ENCODE measurements at places on chromosomes 7 and 10. TPM values are rescaled to one million over a fixed set of nuclear protein-coding genes. Genes with fewer than 3 reads are reported as not detected.

DNA sequence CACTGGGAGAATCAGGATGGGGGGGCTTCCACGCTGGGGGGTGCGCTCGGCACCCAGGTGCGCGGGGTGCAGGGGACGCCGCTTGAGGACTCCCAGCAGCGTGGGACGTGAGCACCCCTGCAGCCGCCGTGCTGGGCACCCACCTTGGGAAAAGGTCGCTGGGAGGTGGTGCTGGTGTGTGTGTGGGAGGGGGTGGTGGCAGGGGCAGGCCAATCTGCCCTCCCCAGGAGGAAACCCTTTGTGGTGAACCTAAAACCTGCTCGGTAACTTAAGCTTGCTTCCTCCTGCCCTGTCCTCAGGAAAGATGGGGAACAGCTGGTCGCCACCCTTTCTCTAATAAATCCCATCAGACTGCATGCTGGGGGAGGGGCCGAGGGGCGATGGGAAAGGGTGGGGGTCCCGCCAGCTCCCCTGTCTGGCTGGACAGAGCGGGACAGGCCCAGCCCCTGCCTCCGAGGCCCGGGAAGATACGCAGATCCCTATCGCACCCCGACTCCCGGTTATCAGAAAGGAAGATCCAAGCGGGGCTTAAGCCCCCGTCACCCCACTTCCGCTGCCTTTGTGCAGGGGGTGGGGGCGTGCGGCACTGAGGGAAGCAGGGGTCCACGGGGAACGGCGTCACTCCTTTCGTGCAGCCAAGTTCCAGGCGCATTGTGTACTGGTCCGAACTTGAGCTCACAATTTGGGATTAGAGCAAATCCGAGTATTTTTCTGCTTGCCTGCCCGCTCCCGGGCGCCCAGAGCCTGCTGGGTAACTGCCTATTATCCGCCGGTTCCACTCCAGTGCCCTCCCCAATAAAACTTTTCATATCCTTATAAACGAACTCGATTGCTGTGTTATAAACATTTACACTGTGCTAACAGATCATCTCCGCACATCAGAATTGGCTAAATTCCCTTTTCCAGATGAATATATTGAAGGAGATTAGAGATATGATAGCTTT, 64.6 kb downstream of the UNCX start:
- no peak for DNase-seq

- DNase-seq: no peak
These were observed 12.0 kb downstream of the PPP1R17 start for GRCh38 chr7:31699050-31699449.

- no peak for DNase-seq
These were observed 64.5 kb upstream of the C10orf90 start for GRCh38 chr10:126734967-126735366.

GRCh38 chr7:106737202-106737562, 76.2 kb upstream of the CCDC71L start:
- DNase-seq: peak; percentile 72

DNA sequence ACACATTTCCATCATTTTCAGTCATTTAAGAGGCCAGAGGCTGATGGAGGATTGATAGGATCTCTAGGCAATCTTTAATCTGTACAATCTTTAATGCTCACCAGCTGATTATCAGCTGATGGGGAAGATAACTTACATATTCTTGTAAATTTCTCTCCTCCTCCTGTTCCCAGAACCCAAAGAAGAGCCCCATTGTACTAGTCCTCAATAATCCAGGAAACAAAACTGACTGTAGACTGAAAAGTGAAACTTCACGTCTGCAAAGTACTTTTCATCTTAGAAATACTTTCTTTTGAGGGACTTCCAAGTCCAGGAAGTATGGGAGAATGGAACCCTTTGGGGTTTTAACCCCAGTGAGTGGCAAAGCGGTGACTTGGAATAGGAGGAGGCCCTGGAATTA, 283.3 kb downstream of the FRMD4A start:
- no peak for DNase-seq

GRCh38 chr10:117130346-117130745, 7.7 kb downstream of the VAX1 start:
- DNase-seq: no peak

Gene SORCS3
- not detected for total RNA-seq

- no peak for DNase-seq
These were observed 94.6 kb downstream of the DNAJB6 start for GRCh38 chr7:157431173-157431950.

DNA sequence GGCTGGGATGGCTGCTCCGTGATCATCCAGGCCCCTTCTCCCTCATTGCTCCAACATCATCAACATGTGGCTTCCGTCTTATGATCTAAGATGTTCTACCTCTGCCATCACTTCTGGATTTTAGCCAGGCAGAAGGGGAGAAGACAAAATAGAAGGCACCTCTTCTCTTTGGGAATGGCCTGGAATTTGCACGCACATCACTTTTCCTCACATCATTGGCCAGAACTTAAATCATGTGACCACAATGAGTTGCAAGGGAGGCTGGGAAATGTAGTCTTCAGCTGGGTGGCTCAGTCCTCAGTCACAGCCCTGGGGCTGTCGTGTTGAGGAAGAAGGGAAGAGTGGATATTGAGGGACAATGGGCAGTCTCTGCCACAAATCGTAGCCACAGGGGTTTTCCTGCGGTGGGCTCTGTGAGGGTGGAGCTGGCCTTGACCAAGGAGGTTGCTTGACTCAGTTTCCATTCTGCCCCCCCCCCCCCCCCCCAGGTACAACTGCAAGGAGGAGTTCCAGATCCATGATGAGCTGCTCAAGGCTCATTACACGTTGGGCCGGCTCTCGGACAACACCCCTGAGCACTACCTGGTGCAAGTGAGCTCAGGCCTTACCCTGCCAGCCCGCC, 50.3 kb downstream of the PALD1 start:
- peak; percentile 52 for DNase-seq

DNA sequence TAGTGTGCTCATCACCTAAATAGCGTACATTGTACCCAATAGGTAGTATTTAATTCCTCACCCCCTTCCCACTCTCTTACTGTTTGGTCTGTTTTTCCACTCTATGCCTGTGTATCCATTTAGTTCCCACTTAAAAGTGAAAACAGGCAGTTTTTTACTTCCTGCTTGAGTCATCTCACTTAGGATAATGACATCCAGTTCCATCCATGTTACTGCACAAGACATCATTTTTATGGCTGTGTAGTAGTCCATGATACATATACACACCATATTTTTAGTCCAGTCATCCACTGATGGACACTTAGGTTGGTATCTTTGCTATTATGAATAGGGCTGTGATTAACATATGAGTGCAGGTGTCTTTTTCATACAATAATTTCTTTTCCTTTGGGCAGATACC, 10.1 kb downstream of the STK17A start:
- no peak for DNase-seq

GRCh38 chr10:111879969-111880368, 303.6 kb downstream of the GPAM start:
- DNase-seq: no peak

DNA sequence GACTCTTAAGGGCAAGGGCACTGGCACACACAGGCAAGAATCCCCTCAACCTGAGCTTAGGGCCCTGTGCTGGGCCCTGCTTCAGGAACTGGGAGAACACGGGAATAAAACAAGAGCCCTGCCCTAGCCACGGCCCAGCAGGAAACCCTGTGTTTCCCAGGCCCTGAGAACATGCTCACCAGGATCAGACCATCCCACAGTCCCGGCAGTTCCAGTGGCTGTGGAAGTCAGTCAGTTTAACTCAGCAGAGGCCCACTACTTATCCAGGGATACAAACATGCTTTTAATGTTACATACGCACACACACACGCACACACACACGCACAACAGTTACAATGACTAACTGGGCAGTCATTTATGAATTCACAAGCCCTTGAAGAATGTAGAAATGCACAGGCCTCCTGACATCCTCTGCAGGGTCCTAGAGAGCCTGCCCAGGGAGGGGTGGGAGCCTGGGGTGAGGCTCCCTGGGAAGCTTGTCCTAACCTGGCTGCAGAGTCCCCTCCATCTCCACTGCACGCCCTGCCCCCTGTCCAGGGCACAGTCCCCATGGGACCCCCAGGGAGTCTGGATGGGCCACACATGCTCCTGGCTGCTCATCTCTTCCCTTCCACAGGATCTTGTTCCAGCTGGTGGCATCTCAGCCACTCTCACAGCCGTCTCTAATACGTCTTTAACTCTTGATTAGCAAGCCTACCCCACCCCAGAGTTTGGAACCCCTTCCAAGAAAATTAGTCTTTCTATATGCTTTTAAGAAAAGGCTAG, 97.6 kb downstream of the TCERG1L start:
- DNase-seq: no peak

DNA sequence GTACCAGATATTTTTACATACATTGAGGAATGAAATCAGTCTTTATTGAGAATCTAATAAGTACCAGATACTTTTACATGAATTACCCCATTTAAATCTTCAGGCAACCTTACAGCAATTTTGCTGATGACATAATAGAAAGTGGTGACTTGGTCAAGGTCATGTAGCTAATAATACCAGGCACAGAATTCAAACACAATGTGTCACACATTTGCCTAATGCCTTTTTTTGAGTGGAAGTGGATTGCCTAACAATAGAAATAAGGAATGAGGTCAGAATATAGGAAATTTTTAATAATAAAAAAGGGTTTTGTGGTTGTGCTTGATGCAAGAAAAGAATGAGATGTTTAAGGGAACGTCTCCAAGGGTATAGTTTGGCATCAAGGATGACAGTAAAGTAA, 466.6 kb upstream of the IGFBP3 start:
- peak; percentile 4 for DNase-seq

DNA sequence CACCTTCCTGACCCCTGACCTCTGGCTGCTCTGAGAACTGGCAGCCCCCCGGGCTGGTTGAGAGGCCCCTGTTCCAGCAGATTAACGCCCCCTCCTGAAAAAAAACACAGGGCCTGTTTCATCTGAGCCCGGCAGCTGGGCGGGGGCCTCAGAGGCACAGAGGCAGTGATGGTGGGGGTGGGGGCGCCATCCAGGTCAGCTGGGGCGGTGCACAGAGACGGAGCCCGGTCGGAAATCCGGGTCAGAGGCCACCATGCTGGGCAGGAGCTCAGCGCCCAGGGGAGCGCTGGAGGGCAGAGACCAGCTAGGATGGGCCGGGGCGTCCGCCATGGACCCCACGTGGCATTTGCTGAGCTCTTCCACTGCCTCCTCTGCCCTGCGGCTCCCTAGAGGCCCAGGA, 68.0 kb downstream of the UNCX start:
- DNase-seq: no peak

Gene CPXM2
- 0.42 TPM for total RNA-seq

Gene CCL24
- total RNA-seq: not detected

GRCh38 chr10:84306751-84307384, 21.5 kb upstream of the CCSER2 start:
- DNase-seq: no peak

Gene ANKRD30A
- total RNA-seq: not detected

- DNase-seq: no peak
These were observed 109.4 kb downstream of the SLC25A13 start for GRCh38 chr7:96212474-96212873.

- DNase-seq: no peak
These were observed 197.5 kb downstream of the ARL4A start for GRCh38 chr7:12884856-12885440.

GRCh38 chr7:30738026-30738915, 13.7 kb upstream of the INMT start:
- DNase-seq: no peak

Gene TMEM229A
- not detected for total RNA-seq

DNA sequence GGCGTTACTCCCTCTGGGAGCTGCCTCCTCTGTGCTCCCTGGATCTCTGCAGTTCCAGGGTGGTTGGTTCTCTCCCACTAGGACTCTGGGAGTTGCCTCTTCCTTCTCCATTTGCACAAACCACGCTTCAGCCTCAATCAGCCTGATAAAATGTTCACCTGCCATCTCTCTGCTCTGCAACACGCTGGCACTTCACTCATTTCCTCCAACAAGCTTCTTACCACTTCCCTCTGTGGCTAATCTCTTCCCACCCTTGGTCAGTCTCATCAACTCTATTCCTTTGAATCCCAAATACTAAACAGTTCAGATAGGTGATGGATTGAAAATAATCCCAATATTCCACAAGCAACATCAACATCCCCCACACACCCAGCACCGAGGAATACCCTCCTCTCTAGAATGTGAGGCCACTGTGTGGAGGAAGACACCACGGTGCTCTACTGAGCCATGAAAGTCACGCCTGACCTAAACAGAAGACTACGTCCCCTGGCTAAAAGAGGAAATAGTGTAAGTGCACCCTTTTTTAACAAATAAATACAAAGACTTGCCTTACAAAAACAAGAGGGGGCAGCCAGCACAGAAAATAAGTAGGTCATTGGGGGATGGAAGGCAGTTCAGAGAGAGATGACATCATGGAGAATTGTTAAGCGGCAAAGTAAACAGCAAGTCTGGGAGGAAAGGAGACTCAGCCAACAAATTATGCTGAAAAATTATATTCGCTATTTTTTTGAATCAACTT, 1.9 kb upstream of the FAM170B start:
- DNase-seq: peak; percentile 13

Gene PRPS1L1
- not detected for total RNA-seq

DNA sequence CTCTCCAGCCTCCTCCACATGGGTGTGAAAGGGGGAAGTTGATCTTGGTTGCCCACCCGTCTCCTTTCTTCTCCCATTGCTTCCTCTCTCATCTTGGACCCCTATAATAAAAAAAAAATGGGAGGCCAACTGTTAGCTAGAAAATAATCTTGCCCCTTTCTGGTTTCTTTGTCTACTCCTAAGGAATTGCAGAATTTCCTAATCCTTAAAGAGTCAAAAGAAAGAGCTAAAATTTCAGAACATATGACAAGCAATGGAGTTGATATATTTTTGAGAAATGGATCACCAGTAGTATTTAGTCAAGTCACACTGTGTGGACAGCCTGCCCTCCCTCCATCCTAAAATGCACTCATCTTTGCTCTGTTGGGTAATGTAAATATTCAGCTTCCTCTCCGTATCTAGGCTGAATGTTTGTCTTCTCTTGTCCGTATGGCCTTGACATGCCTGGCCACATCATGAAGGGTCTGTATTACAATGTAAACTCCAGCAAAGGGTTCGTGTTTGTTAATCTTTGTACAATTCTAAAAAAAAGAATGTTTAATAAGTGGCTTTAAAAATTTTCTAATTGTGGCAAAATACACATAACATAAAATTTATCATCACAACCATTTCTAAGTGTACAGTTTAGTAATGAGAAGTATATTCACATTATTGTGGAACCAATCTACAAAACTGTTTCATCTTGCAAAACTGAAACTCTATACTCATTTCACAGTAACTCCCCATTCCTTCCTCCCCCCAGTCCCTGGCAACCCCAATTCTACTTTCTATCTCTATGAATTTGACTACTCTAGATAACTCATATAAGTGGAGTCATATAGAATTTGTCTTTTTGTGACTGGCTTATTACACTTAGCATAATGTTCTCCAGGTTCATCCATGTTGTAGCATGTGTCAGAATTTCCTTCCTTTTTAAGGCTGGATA, 71.5 kb downstream of the ZNF92 start:
- no peak for DNase-seq

Gene RTKN2
- total RNA-seq: 4.8 TPM

Gene SH3PXD2A
- 5.1 TPM for total RNA-seq

Gene STRIP2
- 10.0 TPM for total RNA-seq

Gene ENTPD1
- 23.0 TPM for total RNA-seq

GRCh38 chr7:142301299-142301698, 43.4 kb upstream of the PRSS58 start:
- DNase-seq: no peak

Gene CDHR3
- total RNA-seq: 3.9 TPM

Data from endothelial cell of umbilical vein (primary cell).